AG10803 (cell line): ENCODE measurements at places on chromosomes 4 and X.

DNA sequence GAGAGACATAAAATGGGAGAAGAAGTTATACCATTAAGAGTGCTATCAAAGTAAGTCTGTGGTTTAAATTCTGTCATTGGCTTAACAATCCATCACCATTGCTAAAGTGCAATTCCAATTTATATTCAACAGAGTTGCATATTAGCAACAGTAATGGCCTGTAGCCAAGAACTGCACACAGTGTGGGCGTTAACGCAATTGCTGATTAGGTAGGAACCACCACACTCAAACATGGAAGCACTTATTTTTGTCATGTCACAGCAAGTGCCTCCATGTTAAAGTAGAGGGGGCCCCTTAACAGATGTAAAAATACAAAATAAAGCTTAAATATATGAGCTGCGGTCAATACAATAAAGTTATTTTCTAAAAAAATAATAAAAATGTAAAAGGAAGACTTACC, 10.8 kb downstream of the LARP7 start:
- DNase-seq: no peak

GRCh38 chrX:115023811-115024210, 6.4 kb upstream of the IL13RA2 start:
- peak; percentile 25 for DNase-seq

DNA sequence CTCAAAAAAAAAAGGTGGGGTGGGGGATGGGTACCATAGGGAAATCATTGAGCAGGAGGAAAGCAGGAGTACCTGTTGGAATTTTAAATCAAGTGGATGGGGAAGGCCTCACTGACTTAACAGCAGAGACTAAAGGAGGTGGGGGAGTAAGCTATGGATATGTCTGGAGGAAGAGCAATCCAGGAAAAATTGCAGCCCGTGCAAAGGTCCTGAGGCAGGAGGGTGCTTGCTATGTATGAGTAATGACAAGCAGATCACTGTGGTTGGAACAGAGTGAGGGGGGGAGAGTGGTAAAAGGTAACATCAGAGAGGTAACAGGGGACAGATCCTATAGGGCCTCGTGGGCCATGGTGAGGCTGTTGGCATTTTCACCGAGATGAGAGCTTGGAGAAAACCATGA, 4.1 kb downstream of the FTSJ1 start:
- no peak for DNase-seq

- DNase-seq: no peak
These were observed 78.3 kb upstream of the EGFL6 start for GRCh38 chrX:13491061-13491460.

- no peak for DNase-seq
These were observed 298.1 kb downstream of the ANKRD50 start for GRCh38 chr4:124414276-124415040.

- no peak for DNase-seq
These were observed 139.9 kb upstream of the ETNPPL start for GRCh38 chr4:108902769-108903168.

DNA sequence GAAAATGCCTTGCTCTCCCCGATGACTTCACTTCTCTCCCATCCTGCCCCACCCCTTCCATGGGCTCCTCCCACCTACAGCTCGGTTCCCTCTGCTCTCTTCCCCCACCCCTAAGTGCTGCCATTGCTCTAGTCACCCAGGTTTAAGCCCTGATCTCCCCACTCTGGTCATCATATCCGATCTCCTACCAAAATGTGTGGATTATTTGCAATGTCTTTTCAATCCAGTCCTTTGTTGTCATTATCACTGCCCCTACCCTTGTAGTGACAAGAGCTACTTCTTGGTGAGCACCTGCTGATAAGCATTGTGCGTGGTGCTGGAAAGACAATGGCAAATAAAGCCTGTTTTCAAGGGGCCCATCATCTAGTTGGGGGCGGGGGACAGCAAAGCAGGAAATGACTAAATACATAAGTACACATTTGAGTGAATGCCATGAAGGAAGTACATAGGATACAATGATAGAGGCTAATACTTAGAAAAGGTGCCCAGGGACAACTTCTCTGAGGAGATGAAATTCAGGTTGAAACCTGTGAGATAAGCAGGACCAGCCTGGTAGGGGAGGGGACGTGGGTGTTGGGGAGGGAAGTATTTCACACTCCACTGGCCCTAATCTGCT, 63.8 kb downstream of the DLG3 start:
- no peak for DNase-seq

DNA sequence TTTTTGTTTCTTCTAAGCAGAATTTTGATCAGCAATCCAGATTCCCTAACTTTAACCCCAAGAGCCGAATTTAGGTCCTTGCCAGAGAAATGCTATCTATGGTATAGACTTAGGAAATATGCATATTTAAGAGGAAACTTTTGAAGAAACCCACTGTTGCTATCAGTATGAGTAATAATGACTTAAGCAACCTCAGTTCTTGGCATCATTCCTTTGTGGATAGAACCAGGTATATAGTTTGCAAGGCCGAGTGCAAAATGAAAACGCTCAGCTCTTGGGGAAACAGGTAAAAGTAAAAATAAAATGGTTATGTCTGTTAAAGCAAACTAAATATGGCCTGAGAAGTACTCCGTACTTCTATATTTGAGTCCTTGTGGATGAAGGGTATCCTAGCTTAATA, 78.1 kb downstream of the ARSF start:
- no peak for DNase-seq

DNA sequence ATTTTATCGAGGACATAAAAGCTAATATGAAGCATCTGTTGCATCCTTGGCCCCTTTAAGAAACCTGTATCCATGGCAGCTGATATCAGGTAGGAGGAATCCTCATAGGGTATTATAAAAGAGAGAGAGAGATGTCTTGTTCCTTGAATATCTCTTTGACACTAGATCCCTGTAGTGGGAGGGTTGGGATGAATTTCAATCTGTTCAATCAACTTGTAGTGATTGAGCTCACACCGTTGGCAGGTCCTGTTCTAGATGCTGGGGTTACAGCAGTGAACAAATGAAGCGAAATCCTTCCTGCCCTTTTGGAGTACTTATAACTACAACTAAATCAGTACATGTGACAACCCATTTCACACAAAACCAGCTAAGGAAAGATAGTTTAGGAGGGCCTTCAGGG, 35.3 kb upstream of the GATB start:
- DNase-seq: no peak

DNA sequence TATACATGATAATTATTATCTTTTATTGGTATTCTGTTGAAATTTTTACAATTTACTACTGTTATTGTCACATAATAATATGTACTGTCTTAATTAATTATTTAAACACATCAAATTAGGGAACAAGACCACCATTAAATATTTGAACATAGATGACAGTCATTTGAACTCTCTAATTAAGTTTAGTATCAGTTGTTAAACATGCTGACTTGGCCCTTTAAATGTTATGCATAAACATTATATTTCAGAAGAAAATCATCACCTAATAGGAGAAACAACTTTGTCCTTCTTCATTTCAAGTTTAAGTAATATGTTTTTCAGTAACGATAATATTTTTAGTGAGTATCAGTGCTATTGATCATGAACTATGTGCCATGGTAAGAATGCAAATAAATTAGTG, 623.5 kb upstream of the GNPDA2 start:
- no peak for DNase-seq

DNA sequence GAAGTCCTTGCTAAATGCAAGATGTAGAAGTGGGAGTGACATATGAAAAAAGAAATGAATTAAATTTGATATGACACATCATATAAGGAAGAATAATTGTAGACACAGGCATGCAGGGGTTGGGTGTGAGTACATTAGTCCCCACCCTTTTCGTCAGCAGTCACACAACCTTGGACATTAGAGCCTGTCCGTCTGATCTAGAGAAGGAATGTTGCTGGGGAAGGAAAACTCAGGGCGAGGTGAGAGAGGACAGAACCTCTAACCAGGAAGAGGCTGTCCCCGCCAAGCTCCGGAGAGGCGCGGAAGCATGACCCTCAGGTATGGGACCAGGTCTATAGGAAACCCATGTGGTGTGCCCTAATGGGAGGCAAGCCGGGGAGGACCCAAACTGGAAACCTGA, 102.1 kb downstream of the RELL1 start:
- no peak for DNase-seq

DNA sequence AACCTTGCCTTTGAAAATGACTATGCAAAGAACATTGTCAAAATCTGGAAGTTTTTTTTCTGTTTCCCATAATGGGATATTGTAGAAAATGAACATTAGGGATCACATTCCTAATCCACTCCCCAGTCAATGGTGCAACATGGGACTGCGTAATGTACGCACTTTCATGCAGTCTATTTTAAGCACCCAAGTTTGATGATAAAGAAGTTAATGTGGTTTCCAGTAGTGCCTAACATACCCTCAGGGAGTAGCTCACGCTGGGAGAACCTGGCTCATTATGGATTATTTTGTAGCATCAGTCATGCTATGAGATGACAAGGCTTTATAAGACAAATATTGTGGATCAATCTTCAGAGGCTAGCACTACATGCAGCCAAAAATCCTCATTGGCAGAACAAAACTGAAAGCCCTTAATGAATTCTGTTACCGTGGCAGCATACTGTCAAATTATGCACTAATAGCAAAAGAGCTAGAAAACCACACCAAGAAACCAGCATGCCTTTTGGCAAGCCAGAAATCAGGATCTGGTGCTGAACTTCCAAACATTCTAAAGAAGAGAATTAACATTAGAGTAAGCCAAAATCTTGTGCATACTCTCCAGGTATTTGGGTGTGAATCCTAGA, 1392.8 kb upstream of the TENM3 start:
- DNase-seq: no peak

- DNase-seq: peak; percentile 22
These were observed 13.0 kb downstream of the PPP1R3F start for GRCh38 chrX:49282647-49283011.

DNA sequence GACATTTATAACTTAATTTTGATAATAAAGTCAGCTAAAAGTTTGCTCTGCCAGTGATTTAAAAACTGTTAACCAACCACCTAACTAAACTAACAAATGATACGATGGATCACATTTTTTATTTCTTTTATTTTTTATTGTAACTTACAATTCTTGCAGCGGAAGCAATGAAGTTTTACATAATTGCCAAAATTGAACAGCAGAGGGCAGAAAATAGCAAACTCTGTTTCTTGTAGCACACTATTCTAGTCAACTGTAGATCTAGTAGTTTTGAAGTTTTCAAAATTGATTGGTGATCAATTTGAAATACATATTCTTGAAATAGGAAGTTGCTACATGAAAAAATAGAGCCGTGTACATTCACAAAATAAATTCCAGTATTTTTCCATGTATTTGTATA, 2.8 kb upstream of the GRIA2 start:
- peak; percentile 20 for DNase-seq

DNA sequence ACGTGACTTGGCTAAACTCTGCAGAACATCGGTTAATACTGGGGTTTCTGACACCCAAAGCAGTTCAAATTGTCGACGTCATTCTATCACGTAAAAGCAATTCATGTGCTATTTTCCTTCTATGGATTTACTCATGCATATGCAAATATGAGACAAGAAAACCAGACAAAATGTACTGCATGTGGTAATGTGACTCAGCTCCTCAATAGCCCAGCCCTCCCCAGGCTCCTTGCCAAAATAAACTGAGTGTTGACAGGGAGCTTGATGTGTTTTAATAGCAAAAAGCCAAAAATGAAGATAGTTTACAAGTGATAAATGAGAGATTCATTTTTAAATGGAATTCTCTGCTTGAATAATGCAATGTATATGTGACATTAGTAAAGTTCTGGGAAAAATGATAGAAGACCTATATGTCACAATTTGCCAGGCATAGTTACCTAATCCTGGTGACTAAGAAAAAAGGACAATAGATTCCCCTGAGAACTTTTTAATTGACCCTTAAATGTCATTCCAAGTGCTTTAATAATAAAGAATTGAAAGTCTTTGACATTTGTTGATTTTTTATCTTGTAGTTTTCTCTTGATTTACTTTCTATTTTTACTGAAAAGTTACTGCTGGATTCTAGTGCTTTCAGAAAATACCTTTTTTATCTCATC, 1700.6 kb upstream of the TENM3 start:
- DNase-seq: no peak

DNA sequence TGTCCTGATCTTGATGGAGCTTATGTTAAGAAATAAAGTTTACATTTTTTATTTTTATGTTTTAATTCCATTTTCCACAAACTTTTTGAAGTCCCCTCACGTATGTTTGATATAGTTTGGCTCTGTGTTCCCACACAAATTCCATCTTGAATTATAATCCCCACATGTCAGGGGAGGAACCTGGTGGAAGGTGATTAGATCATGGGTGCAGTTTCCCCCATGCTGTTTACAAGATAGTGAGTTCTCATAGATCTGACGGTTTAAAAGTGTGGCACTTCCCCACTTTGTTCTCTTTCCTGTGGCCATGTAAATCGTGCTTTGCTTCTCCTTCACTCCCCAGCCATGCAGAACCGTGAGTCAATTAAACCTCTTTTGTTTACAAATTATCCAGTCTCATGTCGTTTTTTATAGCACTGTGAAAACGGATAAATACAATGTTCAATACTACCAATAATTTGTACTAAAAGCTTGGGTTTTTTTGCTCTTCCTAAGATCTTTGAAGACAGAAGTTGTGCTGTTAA, 89.8 kb downstream of the PAPSS1 start:
- no peak for DNase-seq

- DNase-seq: peak; percentile 8
These were observed 24.2 kb downstream of the MID2 start for GRCh38 chrX:107849747-107850421.

GRCh38 chrX:112751076-112751475, 71.3 kb upstream of the LHFPL1 start:
- no peak for DNase-seq

DNA sequence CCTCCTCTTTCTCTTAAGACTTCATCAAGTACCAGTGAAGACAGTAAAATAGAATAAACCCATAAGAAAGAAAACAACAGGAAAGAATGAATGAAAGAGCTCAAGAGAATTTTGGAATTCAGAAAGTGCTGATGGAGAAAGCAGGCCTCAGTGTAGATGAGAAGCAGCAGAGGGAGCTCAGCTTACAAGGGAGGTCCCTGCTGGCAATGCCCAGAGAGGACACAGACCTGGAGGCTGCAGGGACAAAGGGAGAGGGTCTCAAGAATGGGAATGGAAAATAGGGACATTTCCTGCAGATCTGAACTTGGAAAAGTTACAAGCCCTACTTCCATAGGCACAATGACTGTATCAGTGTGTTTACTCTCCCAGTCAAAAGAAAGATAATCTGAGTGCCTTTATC, 64.5 kb upstream of the MAGEA10 start:
- DNase-seq: no peak

DNA sequence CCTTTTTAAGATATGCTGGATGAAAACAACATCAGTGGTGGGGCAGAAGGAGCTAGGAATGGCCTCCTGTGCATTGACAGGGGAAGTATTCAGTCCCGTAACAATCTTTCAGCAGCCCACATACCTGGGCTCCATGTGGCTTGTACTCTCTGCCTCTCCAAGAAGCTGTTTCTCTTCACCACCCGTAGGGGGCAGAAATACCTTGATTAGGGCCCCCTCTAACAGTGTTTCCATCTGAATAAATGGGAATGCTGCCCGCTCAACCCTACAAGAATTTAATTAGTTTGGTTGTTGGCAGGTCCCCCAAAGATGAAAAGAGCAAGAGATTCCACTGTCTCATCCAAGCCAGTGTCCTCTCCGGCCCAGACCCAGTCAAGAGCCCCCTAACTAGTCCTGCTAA, 155.2 kb downstream of the SMIM20 start:
- DNase-seq: no peak

- peak; percentile 39 for DNase-seq
These were observed 327.2 kb upstream of the DIPK2B start for GRCh38 chrX:45527834-45528233.
